Thoracic aorta (tissue), 2 donors: ENCODE measurements at places on chromosomes 7 and 10.

DNA sequence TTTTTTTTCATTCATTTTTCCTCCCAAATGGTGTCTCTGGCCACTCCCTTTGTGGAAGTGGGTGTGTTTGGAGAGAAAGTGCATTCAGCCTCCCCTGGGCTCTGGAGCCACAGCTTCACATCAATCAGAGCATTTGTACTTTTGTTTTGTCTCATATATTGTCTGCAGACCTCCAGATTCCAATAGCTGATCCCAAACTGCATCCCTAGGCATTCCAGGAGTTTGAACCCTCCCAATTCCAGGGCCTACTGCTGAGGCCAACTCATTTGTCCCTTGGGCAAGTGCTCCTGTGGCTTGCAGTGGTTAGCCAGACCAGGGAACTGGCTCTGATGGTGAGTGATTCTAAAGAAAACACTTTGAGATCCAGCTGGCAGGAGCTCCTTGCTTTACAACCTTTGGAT, 163.3 kb downstream of the IPMK start:
- DNase-seq, result no peak

- DNase-seq, result no peak
These were observed 90.5 kb downstream of the WDFY4 start for GRCh38 chr10:48775206-48775517.

DNA sequence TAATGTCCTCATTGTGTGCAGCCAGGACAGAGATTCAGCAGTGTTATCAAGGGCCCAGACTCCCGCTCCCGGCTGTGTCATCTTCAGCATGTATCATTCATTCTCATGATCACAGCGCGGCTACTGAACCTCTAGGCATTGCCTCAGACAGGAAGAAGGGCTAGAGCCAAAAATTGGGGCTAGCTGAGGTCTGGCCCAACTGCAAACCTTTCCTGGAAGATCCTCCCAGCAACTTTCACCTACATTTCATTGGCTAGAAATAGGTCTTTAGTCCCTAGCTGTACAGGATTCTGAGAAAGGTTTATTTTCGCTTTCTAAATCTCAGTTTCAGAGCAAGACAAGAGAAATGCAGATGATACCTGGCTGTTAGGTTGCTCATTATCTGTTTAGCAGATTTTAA, 81.9 kb downstream of the CREM start:
- no peak for DNase-seq

DNA sequence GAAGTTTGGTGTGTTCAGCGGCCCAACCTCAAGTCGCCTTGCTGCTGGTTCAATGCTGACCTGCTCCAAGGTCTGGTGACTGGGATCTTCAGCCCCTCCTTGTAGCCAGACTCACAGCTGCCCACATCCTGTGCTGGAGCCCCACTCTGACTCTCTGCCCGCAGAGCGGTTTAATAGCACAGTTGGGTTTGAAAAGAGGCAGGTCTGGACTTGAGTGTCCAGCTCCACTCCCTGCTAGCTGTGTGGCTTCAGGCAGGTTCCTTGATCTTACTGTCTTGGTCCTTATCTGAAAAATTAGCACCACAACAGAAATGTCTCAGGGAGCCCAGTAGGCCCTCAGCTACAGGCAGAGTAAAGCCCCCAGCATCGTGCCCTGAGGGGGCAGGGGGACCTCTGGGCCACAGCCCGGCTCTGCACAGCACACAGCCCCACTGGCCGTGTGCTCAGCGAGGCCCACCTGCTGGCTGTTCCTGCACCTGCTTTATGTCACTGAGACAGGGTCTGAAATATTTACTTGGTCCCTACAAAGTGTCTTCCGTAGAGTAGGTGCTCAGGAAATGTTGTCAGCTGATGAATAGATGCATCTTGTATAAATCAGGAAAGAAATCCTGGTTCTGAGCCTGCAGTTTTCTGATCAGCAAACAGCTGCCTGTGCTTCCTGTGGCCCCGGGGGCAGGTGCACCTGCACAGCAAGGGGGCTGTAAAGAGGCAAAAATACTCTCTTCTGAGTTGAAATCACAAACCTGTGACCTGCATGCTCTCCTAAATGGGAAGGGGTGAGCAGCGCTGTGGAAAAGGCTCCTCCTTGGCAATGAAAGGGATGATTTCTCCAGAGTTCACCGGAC, 155.5 kb downstream of the SVIL start:
- DNase-seq, result no peak

- no peak for DNase-seq
These were observed 68.9 kb upstream of the ADO start for GRCh38 chr10:62735464-62736167.

DNA sequence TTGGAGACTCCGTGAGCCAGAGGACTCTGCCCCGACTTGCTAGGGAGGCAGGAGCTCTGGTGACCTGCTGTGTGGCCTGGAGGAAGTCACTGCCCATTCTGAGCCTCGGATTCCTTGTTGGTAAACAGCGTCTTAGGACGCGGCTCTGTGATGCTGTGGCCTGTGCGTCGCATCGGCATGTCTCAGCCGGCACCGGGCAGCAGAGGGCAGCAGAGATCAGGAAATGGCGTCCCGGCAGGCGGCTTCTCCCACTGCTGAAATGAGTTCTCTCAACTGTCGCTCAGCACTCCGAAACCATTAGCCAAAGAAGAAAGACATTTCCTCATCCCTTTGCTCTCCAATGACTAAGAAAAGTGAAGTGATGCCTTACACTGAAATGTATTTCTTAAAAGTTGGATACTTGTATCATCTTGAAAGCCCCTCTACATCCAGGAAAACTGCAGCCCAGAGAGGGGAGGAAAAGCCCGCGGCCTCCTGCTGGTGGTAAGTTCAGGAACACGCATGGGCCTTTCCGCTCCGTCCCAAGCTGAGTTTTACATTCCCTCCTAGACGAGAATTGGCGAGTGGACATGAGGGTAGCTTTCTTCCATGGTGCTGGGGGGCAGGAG, 91.7 kb downstream of the WDR11 start:
- DNase-seq, result peak; percentile 46
